ENCODE measurements at places on chromosomes 5 and 9.

DNA sequence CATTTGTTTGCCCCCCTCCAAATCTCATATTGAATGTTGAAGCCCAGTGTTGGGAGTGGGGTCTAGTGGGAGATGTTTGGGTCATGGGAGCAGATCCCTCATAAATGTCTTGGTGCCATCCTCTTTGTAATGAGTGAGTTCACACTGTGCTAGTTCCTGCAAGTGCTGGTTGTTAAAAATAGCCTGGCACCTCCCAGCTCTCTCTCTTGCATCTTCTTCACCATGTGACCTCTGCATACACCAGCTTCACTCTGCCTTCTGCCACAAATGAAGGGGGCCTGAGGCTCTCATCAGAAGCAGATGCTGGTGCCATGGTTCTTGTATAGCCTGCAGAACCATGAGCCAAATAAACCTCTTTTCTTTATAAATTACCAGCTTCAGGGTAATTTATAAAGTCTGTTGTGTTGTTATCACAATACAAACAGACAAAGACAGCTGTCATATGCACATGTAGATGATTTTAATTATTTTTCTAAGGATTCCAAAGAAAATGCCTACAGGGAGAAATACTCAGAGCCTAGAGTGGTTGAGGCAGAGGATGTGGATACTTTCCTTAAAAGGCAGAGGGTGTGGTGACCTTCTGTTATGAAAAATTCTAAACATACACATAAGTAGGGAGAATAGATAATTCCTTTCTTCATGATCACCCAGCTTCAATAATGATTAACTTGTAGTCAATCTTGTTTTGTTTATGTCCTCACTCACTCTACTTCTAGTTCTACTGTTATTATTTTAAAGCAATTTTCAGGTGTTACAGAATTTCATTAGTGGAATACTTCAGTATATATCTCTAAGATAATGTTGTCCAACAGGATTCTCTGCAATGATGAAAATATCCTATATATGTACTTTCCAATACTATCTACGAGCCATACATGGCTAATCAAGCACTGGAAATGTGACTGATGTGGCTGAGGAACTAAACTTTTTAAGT, 75.1 kb upstream of the RANBP6 start:
- DNase-seq: no peak

DNA sequence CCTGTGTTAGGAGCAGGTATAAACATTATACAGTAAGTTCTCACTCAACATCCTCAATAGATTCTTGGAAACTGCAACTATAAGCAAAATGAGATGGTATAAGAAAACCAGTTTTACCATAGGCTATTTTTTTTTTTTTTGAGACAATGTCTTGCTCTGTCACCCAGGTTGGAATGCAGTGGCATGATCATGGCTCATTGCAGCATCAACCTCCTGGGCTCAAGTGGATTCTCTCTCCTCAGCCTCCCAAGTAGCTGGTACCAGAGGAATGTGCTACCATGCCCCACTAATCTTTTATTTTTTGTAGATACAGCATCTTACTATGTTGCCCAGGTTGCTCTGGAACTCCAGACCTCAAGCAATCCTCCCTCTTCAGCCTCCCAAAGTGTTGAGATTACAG, 50.1 kb upstream of the ADRB2 start:
- no peak for DNase-seq

- DNase-seq: no peak
Measured at GRCh38 chr5:178453224-178453623, 137.0 kb downstream of the COL23A1 start.

- DNase-seq: no peak
Measured at GRCh38 chr9:118563677-118564076, 805.6 kb downstream of the BRINP1 start.

- DNase-seq: no peak
Measured at GRCh38 chr5:63878788-63879187, 83.5 kb downstream of the HTR1A start.

- DNase-seq: peak; percentile 10
Measured at GRCh38 chr5:176901260-176902101, 2.3 kb upstream of the HK3 start.

Data from stimulated activated CD4-positive, alpha-beta T cell treated with anti-CD3 and anti-CD28 coated beads, Interleukin-1b, Interleukin-23, amount 100 ng/mL, for 24 hours (primary cell).